ENCODE measurements at places on chromosomes 4 and X.

- DNase-seq = no peak
These were observed 6.1 kb downstream of the ENOX2 start for GRCh38 chrX:130896802-130897501.

DNA sequence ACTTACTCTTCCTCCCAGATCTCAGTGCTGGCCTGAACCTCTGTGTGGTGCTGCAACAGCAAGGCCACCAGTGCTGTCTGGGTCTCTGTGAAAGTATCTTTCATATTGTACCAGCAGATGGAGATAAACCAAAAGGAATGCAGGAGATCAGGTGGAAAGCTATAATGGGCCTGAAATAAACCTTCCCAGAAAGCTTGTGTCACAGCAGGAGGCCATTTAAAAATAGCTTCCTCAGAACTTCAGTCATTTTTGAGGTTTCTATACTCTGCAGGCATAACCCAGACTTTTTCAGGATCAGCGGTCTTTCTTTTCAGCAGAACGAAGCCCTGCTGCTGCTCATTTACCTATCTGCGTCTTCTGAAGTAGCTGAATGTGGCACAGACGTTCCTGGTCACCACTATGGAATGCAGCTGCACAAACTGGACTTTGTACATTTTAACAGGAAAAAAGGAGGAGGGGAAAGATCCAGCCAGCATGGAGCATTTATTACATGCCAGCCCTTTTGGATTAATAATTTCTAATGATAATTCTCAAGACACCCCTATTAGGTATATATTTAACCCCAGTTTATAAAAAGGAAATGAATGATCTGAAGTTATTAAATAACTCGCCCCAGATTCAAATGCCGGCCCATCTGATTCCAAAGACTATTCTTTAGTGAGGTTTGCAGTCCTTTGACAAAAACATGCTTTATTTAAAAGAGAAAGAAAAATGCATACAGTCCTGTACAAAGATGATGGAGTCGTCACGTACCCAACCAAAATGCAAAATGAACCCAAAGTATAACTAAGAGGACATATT is 119.7 kb downstream of the NFKB1 start:
- DNase-seq = peak; percentile 73

DNA sequence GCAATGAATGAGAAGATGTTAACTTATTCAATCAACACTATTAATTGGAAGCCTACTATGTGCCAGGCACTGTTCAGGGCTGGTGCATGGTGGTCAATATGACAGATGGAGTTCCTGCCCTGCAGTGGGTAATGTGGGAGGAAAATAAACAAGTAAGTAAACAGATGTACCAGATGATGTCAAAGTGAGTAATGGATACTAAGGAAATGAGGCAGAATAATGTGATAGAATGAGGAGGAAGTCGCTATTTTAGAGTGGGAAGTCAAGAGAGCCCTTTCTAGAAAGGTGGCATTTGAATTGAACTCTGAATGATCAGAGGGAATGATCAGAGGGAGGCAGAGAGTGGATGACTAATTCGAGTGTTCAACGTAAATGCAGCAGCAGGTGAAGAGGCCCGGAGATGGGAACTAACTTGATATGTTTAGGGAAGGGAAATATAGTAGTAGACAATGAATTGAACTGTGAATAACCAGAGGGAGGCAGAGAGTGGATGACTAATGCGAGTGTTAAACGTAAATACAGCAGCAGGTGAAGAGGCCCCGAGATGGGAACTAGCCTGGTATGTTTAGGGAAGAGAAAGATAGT is 48.3 kb downstream of the HMGB3 start:
- no peak for DNase-seq

DNA sequence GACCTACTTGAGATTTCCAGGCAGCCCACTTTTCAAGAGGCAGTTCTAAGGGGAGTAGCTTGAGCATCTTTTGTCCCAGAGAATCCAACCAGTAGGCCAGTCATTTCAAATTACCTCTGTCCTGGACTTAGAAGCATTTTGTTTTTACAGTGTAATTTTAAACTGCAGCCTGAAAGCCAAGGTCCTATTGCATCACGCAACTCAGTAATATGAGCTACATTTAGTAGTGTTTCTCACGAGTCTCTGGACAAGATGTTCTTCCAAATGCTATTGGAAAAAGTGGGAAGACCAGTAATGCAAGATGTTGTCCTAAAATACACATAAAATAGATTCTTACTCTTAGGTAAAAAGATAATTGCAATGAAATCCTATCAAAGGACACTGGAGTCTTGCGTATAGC is 182.5 kb upstream of the ARX start:
- DNase-seq = no peak

DNA sequence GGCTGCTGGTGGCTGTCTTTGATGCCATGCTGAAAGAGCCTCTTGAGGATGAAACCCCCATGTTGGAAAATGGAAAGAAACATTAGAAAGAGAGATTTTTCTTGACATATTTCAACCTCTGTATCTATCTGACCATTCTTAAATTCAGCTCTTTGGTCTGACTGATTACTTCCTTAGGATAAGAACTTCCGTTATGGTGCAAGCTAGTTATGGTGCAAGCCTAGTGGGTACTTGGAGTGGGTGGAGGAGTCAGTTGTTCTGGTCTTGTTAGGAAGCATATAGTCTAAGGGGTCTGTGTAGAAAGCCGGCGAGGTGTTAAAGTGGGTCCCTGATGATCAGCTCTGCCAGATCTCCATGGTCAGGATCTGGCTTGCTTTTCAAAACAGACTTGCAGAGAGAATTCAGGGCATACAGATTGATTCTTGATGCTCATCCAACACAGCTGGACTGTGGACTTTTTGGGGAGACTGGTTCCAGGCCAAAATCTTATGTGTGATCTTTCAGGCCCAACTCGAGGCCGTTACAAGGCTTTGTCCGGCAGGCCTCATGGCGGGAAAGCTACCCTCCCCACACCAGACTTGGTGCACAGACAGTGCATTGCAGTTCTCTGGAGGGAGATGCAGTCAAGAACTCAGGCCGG is 82.8 kb upstream of the BOD1L1 start:
- DNase-seq = no peak

- no peak for DNase-seq
These were observed 82.7 kb upstream of the GPM6B start for GRCh38 chrX:13899607-13900006.

- no peak for DNase-seq
These were observed 59.7 kb downstream of the LRRC66 start for GRCh38 chr4:51960486-51960885.
